Gastrocnemius medialis (tissue), 4 donors: ENCODE measurements at places on chromosomes 13 and 19. TPM values are rescaled to one million over a fixed set of nuclear protein-coding genes. Genes with fewer than 3 reads are reported as not detected.

The APOC4 gene
- not detected for total RNA-seq

The SIGLEC7 gene
- not detected for total RNA-seq

The POLRMT gene
- 78.2 TPM for total RNA-seq

- no peaks in the 10 kb centered on the region for H3K36me3 ChIP-seq
- H3K4me1 ChIP-seq = no peaks in the 10 kb centered on the region
- H3K27ac ChIP-seq = no peak overlapping the region
- no peak overlapping the region for H3K4me3 ChIP-seq
- no peaks in the 10 kb centered on the region for H3K27me3 ChIP-seq
- DNase-seq = no peak
Measured at GRCh38 chr19:43674596-43674995, 4.6 kb upstream of the PLAUR start.

DNA sequence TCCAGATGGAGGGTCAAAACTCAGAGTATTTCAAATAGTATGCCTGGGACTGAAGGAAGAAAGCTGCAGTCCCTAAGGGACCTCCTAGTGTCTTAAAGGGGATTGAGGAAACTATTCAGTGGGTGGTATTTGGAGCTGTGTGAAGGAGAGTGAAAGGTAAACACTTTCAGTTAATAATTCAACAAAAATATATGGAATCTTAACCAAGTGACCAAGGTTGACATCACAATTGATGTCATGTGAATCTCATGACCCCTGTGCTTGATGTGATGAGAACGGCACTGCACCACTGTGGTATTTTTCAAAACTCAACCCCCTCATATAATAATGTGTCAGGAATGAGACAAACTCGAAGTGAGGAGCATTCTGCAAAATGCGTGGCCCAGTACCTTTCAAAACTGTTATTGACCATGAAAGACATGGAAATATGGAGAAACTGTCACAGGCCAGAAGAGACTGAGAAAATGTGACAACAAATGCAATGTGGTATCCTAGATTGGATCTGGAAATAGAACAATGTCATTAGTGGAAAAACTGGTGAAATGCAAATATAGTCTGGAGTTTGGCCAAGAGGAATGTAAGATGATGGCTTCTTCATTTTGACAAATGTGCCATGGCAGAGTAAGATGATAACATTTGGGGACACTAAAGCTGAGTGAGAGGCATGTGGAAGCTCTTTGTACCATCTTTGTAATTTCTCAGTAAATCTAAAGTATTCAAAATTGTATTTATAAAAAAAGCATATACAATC, 553.9 kb downstream of the RFC3 start:
- H3K27me3 ChIP-seq = no peaks in the 10 kb centered on the region
- H3K27ac ChIP-seq = no peak overlapping the region
- no peak overlapping the region for H3K4me3 ChIP-seq
- H3K4me1 ChIP-seq = no peaks in the 10 kb centered on the region
